Naive thymus-derived CD8-positive, alpha-beta T cell (primary cell): ENCODE measurements at places on chromosomes 2 and 18. TPM values are rescaled to one million over a fixed set of nuclear protein-coding genes. Genes with fewer than 3 reads are reported as not detected.

- no peak for DNase-seq
Measured at GRCh38 chr18:64981915-64982314, 768.9 kb upstream of the CDH7 start.

GRCh38 chr18:79404567-79404910 lies 8.8 kb downstream of the NFATC1 start:
- no peak for DNase-seq

DNA sequence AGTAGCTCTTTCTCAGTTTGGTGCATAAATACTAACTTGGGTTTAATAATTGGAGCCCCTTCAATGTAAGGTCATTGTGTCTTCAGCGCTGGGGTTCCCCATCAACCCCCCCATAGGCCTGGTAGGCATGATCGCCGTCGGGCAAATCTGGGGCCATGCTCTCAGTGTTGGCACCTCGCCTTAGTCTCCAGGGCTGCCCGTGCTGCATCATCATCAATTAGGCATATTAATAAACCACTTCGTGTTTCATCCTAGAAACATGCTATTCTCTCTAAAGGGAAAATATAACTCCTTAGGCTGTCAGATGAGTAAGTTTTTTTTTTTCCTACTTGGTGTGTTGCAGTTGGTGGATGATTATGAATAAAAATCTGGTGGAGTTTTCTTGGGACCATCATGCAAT lies 96.7 kb upstream of the IL1R2 start:
- DNase-seq: no peak

Gene IL1F10
- not detected for total RNA-seq
